ENCODE measurements at places on chromosomes 12 and 14.

DNA sequence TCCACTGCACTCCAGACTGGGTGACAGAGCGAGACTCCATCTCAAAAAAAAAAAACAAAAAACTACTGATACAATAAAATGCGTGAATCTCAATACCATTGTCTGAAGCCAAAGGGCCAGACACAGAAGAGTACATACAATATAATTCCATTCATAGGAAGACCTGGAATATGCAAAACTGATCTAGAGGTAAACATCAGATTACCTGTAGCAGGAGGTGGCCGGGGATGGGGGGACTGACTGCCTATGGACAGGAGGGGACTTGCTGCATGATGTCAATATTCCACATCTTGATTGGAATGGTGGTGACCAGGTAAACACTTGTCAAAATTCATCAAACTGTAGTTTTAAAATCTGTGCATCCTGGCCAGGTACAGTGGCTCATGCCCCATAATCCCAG is 12.5 kb upstream of the FIGNL2 start:
- DNase-seq = no peak

DNA sequence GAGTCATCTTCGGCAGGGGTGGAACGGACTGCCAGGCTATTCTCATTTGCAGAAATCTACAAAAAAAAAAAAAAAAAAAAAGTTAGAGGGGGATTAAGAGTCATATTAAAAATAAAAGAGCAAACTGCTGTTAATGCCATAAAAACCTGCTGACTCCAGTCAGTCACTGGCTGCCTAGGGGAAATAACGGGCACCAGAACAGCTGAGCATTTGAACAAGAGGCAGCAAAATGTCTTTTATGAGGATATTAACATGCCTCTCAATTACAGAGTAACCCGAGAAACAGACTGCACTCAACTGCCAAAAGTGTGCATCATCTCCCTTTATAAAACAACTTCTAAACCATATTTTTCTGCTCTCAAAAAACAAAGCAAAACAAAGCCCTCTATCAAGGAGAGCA is 28.7 kb upstream of the CERS5 start:
- DNase-seq = no peak

GRCh38 chr12:130336723-130337487 is 782 bp upstream of the PIWIL1 start:
- DNase-seq = no peak

GRCh38 chr12:52873832-52874572 is 25.2 kb upstream of the KRT78 start:
- no peak for DNase-seq

DNA sequence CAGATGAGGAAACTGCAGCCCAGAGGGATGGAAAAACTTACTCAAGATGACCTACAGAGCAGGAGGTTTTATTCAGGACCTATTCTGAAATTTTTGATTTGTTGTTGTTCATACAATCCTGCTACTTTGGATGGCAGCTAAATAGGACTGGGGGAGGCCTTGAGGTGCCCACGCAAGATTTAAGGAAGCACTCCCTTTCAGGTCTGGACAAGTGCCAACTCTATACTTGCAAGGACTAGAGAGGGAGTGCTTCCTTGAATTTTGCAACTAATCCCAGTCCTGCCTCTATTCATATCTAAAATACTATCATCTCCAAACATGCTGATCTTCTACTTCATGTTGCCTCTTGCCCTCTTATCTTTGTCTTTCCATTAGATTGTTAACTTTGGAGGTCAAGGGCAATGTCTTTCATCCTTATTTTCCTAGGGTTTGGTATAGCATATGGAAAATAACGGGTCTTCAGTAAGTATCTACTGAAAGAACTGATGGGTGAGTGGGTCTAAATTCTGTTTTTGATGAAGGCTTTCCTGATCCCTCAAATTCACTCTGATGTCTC is 28.6 kb upstream of the PPM1H start:
- DNase-seq = no peak

DNA sequence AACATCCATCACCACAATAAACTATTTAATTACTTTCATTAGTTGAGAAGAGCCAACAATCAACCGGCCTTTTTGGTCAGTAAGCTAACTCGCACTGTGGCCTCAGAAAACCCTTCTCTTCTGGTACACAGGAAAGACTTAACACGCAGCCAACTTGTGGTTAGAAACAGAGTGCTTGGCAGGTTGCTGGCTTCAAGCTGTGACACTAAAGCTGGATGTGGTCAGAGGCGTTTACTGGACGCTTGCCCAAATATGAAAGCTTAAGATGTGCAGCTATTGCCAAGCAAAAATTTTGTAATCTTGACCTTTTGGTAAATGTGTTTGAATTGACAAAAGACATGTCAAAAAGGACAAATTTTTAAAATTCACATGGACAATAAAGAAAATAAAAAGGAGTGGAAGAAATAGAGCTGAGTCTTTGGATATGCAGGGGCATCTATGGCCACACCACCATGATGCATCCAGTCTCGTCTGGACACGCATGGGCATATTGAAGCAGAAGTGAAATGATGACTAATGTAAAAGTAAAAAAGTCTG is 2.6 kb upstream of the KLRK1 start:
- no peak for DNase-seq

GRCh38 chr12:78290606-78291345 is 460.1 kb downstream of the NAV3 start:
- DNase-seq = no peak

DNA sequence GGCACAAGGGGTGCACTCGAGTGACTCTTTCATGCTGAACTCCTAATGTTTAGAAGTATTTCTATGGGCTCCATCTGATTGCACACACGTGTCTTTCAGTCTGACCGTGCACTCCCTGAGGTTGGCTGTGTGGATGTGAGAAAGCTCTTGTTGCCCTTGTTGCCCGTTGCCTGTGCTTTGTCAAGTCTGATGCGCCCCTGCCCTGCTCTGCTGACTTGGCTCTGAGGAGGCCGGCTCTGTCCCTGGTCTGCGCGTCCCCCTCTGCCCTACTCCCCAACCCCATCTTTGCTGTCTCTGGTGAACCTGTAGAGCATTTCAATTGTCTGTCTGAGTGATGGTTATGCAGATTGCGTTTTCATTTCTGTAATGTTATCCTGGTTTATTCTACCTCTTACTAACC is 802.3 kb downstream of the NRXN3 start:
- no peak for DNase-seq

GRCh38 chr12:131454418-131455217 is 256.3 kb upstream of the SFSWAP start:
- DNase-seq = no peak

DNA sequence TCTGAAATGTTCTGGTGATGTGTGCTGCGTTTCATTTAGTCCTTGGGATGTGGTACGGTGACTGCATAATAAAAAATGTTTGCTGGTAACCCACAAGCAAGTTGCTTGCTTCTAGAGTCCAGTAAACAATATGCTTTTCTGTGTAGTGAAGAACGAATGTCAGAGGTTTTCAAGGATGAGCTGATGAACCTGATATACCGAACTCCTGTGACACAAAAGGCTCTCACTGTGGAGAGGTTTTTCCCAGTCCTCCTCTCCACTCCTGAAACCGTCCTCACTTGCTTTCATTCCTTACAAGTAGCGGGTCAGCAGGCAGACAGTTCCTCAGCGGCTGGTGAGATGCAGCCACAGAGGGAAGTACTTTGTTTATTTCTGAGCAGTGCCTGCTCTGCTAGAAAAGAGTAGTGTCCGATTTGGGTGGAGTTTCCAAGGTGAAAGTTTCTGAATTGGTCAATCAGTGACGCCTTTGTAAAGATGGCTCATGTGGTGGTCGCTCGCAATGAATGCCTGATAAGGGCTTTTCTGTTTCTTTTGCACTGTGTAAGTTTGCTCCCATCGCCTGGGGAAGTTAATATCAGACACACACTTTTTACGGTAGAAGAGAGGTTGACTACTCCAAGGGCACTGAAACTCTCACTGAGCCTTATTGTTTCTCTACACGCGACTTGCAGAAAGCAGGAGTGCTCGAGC is 3.0 kb downstream of the ETV6 start:
- no peak for DNase-seq

- no peak for DNase-seq
Measured at GRCh38 chr12:99767809-99768208, 120.3 kb downstream of the GARIN6 start.

DNA sequence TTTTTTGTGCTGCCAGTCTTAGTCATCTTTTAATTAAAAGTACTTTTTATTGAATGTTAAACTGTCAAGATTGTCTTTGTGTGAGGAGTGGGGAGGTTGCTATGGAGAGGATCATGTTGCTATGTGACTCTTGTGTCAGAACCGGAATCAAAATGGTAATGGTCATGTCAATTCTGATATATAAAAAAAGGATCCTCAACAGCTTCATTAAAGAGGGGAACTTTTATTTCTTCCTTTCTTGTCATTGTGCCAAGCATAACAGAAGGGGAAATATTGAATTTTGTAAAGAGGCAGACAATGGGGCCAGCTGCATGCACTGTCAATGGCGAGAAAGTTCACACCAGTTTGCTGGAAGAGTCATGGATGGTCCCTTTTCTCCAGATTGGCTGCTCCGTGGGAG is 564.8 kb downstream of the VRK1 start:
- DNase-seq = no peak

DNA sequence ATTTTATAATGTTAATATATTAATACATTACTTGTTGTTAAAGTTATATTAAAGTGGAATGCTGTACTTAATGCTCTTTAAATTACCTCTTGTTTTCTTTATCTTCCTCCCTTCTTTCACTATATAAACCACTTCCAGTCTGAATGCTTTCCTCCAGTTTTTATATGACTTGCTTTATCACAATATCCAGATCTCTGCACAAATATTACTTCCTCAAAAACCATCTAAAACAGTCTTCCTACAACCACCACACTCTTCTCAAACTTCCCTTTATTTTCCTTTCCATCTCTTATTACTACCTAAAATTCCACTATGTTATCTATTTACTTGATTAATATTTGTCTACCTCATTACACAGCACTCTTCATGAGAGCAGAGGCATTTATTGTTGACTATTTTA is 956.6 kb downstream of the LRFN5 start:
- DNase-seq = no peak

GRCh38 chr14:106879241-106879640 is 1352.9 kb downstream of the TMEM121 start:
- DNase-seq = no peak

DNA sequence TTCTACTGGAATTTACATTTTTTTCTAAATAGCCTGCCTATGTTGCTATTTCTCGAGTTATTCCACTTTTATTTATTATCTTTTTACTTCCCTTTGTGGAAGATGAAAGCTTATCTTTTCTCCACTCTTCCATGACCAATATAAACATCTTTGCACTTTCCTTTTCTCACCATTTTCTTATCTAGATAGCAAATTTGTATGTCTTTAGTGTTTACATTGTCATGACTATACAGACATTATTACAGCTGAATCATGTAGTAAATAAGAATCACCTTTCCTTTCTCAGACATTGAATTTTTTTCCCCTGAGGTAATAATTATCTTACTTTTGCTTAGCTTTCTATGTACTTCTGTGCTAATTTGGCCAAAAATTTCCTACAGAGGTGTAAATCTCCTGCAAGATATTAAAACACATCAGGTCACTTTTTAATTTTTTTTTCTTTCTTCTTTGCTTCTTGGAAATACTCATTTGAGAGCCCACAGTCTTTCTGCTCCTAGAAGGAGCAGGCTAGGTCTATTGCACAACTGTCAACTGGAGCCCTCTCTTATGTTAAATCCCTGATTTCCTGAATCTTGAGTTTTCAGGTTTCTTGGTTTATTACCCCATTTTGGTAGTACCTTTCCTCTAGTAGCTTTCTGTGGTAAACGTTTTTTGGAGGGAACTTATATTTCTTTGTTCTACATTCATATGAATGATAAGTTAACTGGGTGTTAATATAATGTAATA is 109.0 kb upstream of the ATP2B1 start:
- DNase-seq = no peak

DNA sequence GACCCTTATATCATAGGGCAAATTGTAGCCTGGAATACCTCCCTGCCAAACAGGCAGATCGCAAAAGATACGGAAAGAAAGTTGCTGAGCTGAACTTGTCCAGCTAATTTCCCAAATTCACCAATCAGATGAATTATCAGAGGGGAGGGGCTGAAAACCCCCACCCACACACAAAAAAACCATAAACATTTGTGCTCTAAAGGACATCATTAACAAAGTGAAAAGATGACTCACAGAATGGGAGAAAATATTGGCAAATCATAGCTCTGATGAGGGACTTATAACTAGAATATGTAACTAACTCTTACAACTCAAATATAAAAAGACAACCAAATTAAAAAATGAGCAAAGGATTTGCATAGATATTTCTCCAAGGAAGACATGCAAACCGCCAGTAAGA is 36.3 kb downstream of the PTHLH start:
- no peak for DNase-seq

DNA sequence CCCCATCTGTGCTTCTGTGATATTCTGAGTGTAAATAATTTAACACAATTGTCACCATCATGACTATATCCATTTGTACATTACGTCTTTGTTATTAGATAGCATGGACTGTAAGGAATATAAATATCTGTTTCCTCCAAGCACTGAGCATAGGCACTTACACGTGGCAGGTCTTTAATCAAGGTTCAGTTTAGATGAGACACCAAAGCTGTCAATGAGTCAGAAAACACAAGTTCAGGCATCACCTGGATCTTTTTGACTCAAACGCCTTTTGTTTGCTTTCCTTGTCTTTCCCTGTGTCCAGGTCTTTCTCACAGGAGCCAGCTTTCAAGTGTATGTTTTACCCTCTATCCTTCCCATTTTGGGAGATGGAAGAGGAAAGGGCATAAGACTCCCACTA is 163.2 kb upstream of the CCDC198 start:
- DNase-seq = no peak

GRCh38 chr12:89350260-89350629 is 2.1 kb downstream of the DUSP6 start:
- DNase-seq = no peak
